ENCODE measurements at places on chromosomes 1 and 21. TPM values are rescaled to one million over a fixed set of nuclear protein-coding genes. Genes with fewer than 3 reads are reported as not detected.

The E2F2 gene
- 9.4 TPM for total RNA-seq

The SPRR1B gene
- not detected for total RNA-seq

The TDRD10 gene
- not detected for total RNA-seq

The C8A gene
- total RNA-seq = not detected

The C8B gene
- total RNA-seq = not detected

The C1orf185 gene
- not detected for total RNA-seq

The SH2D1B gene
- total RNA-seq = 3.0 TPM

The CRABP2 gene
- total RNA-seq = 2.6 TPM

The LORICRIN gene
- total RNA-seq = not detected

The GPR161 gene
- 8.9 TPM for total RNA-seq

The SPATC1L gene
- total RNA-seq = 9.7 TPM

The FBXO2 gene
- total RNA-seq = 2.0 TPM

The IQGAP3 gene
- total RNA-seq = 101 TPM
